ENCODE measurements at places on chromosomes 6 and 20. TPM values are rescaled to one million over a fixed set of nuclear protein-coding genes. Genes with fewer than 3 reads are reported as not detected.

- no peak for DNase-seq
Observed at GRCh38 chr6:2803731-2804429, 37.8 kb downstream of the SERPINB1 start.

DNAH8 gene
- 0.50 TPM for total RNA-seq

- DNase-seq: no peak
Observed at GRCh38 chr6:129606664-129607063, 103.3 kb downstream of the ARHGAP18 start.

- DNase-seq: peak; percentile 46
Observed at GRCh38 chr20:10747019-10747418, 73.2 kb upstream of the JAG1 start.

DNA sequence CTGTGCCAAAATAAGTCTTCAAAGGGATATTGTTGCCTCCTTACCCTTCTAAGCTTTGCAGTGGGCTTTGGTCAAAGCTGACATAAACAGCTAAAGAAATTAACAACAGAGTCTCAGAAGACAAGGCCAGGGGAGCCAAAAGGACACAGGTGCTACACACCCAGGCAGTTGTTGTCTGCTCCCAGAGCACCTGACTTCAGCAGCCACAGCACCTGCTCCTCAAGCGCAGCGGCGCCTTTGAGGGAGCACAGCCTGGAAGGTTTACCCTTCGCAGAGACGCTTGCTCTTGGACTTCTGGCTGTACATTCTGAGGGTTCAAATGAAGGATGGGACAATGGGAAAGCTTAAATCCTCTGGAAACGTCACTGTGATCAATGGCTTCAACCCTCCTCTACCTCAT lies 16.6 kb downstream of the B4GALT5 start:
- DNase-seq: no peak

GRCh38 chr6:3587660-3588059 lies 130.8 kb upstream of the SLC22A23 start:
- no peak for DNase-seq

GRCh38 chr6:44935693-44936300 lies 392.3 kb upstream of the RUNX2 start:
- no peak for DNase-seq

DNA sequence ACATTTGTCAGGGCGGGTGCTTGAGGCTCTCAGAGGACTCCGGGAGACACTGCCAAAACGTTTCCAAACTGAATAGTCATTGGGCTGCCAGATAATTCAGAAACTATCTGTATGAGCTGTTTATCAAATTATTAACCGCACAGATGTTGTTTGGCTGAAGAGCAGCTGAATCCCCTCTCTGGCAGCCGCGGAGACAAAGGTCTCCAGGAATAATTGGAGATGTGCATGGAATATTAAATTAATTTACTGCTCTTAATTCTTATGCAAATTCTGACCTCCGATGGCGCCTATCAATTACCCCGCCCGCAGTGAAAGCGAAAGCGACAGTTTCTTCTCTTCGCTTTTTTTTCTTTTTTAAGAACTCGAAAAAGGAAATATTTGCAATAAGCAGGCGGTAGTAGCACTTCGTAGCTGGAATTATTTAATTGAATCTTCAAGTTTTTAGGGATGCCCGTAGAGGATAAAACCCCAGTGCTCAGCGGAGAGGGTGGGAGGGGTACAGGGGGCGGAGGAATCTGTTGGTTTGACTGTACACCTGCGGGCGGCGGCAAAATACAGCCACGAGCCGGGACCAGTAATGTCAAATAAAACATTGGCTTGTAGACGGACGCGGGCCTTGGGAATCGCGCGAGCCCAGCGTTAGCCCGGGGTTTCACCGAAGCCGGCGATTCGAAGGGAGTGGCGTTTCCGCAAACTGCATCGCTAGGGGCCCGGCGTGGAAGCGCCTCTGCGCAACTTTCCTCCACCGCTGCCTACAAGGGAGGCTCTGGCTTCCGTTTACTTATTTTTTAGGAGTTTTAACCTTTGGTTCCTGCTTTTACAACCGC lies 6.2 kb downstream of the LINC00237 start:
- DNase-seq: peak; percentile 50

GRCh38 chr6:3367630-3368029 lies 89.2 kb downstream of the SLC22A23 start:
- DNase-seq: no peak

TRIM15 gene
- total RNA-seq: 2.2 TPM

GRM1 gene
- total RNA-seq: 0.19 TPM

FAM209A gene
- 0.38 TPM for total RNA-seq

GRCh38 chr20:5159928-5160327 lies 33.1 kb downstream of the CDS2 start:
- DNase-seq: no peak

DNA sequence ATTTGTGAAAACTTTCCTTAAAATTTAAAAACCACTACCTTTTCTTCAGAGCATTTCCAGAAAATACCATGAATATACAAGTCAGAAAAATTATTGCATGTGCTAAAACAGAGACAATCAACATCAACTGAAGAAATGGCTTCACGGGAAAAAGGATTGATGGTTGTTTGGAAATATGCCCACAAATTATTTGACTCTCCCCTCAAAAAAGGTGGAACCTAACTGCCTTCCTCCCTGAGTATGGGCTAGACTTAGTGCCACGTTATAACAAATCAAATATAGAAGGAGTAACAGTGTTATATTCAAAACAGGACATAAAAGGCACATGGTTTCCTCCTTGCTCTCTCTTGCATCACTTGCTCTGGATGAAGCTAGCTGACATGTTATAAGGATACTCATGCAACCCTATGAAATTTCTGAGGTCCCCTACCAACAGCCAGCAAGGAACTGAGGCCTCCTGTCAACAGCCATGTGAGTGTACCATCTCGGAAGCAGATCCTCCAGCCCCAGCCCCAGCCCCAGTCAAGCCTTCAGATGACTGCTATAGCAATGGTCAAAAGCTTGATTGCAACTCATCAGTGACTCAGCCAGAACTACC lies 8.4 kb downstream of the BTBD9 start:
- DNase-seq: no peak

DNA sequence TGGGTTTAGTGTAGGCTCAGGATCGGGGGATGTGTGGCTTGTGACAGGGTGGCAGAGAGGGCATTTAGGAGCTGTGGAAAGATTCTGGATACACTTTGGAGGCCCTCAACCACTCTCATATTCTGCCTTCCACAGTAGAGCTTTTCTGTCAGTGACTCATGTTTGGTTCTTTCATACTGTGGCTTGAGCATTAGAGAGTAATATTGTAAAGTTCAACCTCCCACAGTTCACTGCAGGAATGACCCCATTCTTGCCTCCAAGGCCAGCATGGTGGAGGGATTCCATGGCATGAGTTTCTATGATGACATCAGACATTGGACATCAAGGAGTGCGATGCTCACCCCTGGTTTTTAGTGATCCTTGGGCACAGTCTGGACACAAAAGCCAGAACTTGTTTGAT lies 50.9 kb downstream of the DTD1 start:
- DNase-seq: no peak

- DNase-seq: no peak
Observed at GRCh38 chr6:31666337-31666965, 571 bp downstream of the CSNK2B start.

GRCh38 chr20:34215711-34216381 lies 25.4 kb upstream of the ASIP start:
- DNase-seq: peak; percentile 87

DNA sequence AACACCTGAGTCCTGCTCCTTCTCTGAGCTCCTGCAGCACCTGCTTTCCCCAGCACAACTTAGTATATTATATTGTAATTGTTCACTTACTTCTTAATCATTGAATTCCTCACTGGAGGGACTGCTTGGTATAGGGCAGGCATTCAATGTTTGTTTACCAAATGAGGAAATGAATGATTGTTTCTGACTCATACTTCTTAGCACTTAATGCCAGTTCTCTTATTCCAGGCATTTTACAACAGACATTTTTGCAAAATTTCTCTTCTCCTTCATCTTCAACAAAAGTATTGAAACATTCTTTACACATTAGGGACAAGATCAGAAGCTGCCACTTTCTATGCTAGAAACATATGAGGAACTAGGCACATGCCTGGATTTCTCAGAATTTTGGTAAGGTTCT lies 119.4 kb downstream of the TBX18 start:
- DNase-seq: no peak

SDCBP2 gene
- 18.3 TPM for total RNA-seq

TAGAP gene
- total RNA-seq: 8.8 TPM

NEDD9 gene
- total RNA-seq: 101 TPM

PSORS1C2 gene
- total RNA-seq: not detected

GRCh38 chr20:63344616-63345327 lies 16.4 kb downstream of the CHRNA4 start:
- DNase-seq: peak; percentile 58

DNA sequence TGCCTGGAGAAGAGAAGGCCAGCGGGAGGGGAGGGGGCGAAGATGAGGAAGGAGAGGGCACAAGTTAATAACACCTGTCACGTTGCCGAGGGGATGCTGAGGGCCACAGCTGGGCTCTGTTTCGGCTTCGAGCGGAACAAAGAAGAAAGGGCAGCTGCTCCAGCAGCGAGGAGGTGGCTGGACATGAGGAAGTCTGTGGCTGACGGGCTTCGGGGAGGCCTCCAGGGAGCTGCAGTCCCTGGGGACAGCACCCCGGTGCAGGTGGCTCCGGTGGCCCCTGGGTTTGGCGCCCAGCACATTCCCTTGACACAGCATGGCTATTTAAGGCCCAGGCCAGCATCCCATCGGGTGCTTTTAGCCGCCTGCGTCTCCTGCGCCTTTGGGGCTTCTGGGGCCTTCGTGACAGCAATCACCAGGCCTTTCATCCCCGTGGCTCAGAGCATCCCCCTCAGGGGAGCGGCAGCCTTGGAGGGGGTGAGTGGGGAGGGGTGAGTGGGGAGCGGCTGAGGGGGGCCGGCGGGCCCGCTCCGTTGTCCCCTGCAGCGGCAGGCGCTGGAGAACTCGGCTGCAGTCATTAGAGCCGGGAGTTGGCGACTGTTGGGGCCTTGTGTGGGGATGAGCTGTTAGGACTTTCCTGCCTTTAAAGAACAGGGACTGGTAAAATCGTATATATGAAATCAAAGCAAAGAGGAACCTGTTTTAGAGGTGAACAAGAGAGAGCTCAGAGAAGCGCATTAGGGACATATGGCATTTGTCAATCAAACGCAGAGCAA lies 99.0 kb downstream of the TMEM242 start:
- peak; percentile 69 for DNase-seq

DNA sequence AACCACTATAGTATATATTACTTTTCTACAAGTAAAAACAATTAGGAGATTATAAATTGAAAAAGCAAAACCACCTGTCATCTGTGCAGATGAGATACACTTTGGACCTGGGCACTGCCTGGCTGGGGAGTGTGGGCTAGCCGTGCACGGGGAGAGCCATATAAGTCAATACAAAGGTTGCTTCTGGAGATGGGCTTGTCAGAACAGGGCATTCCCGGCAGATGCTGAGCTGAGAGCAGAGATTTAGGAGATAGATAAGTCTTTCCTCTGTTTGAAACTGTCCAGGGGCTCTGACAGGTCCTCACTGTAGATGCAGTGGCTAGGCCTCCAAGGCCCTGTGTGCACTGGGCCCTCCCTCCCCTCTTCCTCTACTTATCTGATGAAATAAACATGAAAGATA lies 34.5 kb downstream of the CD164 start:
- no peak for DNase-seq

GGTLC1 gene
- total RNA-seq: not detected

DNA sequence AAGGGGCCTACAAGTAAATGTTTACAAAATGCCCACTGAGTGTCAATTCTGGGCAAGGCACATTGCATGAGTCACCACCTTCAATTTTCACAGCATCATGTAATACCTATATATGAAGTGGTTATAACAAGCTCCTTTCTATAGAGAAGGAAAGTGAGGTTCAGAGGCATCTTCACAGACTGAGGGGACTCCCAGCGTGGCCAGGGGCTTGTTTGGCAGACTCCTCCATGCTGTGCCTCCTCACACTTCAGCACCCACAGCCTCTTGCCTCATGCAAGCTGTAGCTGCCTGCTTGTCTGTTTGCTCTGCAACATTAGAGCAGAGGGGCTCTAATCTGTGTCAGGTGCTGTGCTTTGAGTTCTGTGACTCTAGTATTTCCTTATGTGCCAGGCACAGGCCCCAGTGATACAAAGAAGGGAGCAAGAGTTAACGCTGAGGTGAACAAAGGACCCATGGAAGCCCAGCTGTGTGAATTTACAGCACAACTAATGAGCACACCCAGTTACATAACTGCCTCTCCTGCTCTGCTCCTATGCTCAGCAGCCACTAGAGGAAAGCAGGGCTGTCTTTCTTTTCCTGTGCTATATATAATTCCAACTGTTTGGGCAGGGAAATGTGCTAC lies 72.3 kb downstream of the ZHX3 start:
- DNase-seq: no peak

LCA5 gene
- 4.8 TPM for total RNA-seq

DNA sequence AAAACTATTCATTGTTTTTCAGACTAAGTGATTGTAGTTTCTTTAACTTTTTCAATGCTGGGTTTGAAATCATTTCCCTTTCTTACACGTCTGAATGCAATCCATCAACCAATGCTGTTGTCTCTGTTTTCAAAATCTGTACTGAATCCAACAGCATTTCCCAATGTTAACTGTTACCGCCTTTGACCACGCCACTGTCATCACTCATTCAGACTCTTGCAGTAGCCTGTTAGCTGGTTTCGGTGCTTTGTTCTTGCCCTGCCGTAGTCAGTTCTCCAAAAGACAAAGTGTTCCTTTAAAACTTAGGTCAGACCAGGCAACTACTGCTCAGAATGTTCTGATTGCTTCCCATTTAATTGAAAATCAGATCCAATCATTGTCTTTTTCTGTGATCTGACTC lies 131.3 kb downstream of the PLCB4 start:
- no peak for DNase-seq

DNA sequence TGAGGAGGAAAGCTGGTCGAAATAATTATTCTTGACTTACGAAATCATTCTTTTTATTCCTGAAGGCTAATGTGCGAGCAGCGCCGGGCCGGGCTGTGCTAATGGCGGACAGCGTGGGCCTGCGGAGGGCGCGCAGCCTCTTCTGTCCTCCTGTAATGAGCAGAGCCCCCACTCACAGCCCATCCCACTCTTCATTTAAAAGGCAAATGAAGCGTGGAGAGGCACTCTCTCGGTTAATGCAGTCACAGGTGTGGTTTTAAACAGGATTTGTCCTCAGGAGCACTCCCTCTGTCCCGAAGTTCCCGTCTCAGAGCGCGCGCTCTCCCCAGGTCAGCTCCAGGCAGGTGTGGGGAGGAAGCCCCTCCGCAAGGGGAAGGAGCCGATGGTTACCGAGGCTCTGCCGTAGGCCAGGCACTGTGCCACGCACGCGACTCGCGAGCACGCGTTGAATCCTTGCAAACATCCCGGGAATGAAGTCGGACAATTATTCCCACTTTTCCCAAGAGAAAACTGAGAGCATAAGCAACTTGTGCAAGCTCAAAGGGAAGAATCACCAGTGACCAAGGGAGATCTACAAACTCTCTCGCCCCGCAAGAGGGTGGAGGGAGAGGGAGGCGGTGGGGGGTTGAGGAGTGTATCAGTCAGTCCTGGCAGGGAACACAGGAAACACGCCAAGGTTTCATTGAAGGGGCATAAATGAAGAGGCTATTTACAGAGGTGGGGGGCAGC lies 35.5 kb upstream of the ZFAND3 start:
- peak; percentile 64 for DNase-seq

Measured in kidney (tissue), 22 donors.